Effector CD8-positive, alpha-beta T cell (primary cell): ENCODE measurements at places on chromosomes 1 and 21.

- no peak for DNase-seq
These were observed 124.9 kb downstream of the ITSN1 start for GRCh38 chr21:33767236-33767635.

- DNase-seq: peak; percentile 14
These were observed 7.5 kb downstream of the MYOC start for GRCh38 chr1:171644805-171645483.

DNA sequence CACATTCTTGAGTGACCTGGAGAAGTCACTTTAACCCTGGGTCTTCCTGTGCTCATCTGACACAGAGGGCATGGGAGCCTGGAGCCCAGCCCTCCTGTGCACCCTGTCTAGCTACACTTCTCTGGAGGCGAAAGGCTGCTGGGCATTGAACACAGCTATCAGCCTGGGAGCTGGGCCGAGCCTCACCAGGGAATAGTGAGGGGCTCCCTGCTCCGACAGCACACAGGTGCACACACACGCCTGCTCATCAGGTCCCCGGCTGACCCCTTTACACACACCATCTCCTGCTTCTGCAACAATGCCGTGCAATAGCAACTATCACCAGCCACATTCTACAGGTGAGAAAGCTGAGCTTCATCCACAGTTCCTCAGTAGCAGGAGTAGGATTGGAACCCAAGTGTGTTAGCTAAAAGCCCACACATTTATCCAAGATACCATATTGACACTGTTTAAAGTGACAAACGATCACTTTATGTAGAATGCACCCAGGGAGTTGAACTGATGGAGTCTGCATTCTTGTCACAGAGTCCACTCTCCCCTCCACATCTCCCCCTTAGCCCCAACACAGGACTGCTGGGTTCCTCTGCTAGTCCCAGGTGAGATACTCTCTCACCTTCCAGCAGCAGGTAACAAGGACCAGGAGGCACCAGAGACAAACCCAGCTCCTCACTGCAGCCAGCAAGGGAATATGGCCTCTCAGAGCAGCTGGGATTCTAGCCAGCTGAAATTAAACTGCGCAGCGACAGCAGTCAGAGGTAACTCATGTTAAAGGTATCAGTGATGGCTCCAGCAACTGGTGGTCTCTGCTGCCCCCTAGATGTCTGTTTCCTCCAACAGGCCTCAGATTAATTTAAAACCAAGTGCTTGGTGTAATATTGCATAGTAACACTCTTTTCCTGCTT is 18.3 kb upstream of the CAPN8 start:
- DNase-seq: peak; percentile 52

GRCh38 chr21:28229814-28230213 is 762.9 kb downstream of the LTN1 start:
- DNase-seq: no peak

- peak; percentile 5 for DNase-seq
These were observed 1.1 kb downstream of the TOR3A start for GRCh38 chr1:179082999-179083335.

GRCh38 chr1:197912739-197913494 is 4.3 kb upstream of the LHX9 start:
- DNase-seq: no peak

DNA sequence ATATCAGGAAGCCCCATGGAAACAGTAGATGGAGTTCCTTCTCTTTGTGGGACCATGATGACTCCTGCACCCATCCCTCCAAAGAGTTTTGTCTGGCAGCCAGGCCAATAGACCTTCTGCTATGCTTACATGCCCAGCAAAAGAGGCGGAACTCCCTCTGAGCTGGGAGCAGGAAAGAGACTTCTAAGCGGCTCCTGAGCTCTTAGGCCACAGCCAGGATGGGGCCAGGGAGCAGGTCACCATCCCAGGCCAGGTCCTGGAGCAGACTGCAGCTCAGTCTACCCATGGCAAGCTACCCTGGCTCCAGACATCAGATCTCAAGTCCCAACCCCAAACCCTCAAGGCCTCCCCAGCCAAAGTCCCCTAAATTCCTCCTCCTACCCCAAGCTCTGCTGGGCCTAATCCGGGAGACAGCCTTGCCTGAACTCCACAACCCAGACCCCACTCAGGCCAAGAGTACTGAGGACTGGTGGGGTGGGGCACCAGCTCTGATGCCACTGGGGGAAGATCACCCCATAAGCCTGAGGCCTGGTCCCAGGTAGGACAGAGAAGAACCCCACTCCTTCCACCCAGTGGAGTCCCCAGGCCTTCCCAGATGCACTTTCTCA is 387.9 kb downstream of the MATN1 start:
- DNase-seq: no peak

DNA sequence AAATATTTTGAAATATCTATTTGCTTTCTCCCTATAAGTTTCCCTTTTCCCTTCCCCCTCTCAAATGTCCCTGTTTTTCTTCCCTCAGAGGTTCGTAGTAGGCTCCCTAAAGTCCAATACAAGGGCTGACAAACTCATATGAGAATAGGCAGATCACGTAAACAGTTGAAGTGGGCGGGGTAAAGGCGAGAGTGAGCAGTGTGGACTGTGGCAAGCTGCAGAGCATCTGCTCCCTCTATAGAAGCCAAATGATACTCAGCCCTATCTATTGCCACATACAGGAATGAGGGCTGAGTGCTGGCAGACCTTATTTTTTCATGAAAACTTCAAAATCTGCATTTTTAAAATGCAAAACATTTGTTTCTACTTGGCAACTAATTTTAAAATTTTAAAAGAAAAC is 26.3 kb downstream of the PRDX6 start:
- DNase-seq: no peak

- no peak for DNase-seq
These were observed 65.4 kb downstream of the PLEKHA6 start for GRCh38 chr1:204294357-204294756.
